WERI-Rb-1 (cell line): ENCODE measurements at places on chromosomes 4 and X.

GRCh38 chr4:88812420-88812819, 114.8 kb upstream of the NAP1L5 start:
- DNase-seq, result no peak

DNA sequence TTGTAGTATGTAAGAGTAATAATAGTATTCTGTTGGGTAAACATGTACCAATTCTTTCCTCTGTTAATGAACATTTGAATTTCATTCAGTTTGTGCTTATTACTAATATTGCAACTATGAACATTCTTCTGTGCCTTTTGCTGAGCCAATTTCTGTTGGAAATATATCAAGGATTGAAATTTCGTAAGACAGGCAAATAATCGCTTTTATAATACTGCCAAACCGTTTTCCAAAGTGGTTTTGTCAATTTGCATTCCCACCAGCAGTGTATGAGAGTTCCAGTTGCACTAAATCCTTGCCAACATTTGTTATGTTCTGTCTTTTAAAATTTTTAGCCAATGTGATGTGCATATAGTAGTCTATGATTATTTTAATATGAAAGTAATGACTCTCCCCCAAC, 38.6 kb downstream of the MAGEB17 start:
- no peak for DNase-seq

GRCh38 chr4:111879539-111879938, 265.7 kb upstream of the FAM241A start:
- DNase-seq, result no peak

DNA sequence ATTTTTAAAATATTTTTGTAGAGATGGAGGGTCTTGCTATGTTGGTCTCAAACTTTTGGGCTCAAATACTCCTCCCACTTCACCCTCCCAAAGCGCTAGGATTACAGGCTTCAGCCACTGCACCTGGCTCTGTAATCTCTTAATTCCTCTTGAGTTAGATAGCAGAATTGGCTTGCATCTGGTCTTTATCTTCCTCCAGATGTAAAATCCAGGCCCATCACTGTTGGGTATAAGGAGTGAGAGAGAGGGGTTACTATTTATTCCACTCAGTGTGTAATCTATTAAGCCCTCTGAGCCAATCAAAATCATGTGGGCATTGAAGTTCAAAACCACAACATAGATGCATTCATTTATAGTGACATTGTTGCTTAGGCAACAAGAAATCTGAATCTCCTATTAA, 33.9 kb downstream of the ANK2 start:
- no peak for DNase-seq

DNA sequence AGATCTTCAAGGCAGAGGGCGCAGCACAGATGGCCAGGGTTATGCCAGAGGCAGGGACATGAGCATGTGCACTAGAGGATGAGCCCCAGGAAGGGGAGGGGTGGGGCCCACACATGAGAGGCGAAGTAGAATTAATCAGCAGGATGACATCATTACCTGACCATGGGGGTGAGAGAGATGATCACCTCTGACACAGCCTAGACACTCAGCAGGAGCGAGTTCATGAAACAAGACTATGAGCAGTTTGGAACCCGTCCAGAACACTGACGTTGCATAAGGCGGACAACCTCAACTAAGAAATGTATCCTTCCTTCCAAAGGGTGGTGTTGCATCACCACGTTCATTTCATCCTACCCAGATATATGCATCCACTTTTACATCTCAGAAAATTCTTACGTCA, 446.7 kb upstream of the TENM3 start:
- peak; percentile 63 for DNase-seq

GRCh38 chr4:105698607-105699006, 9.9 kb downstream of the INTS12 start:
- no peak for DNase-seq

GRCh38 chr4:115090483-115091075, 22.8 kb downstream of the NDST4 start:
- DNase-seq, result no peak

DNA sequence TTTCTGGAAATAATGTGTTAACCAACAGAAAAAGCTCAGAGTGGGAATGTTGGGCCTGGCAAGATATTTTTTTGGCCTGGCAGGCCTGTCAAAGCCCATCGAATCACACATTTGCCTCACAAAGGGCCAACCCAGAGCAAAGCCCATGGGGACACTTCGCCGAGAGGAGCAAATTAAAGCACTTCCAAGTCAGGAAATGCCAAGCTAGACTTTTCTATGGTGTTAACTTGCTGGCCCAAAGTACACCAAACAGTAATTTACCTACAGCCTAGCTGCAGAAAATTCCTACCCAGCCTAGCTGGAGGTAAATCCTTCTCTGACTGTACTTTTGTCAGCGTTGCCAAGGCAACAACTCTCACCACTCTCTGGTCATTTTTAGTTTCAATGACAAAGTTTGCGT, 288.6 kb upstream of the LDB2 start:
- no peak for DNase-seq

DNA sequence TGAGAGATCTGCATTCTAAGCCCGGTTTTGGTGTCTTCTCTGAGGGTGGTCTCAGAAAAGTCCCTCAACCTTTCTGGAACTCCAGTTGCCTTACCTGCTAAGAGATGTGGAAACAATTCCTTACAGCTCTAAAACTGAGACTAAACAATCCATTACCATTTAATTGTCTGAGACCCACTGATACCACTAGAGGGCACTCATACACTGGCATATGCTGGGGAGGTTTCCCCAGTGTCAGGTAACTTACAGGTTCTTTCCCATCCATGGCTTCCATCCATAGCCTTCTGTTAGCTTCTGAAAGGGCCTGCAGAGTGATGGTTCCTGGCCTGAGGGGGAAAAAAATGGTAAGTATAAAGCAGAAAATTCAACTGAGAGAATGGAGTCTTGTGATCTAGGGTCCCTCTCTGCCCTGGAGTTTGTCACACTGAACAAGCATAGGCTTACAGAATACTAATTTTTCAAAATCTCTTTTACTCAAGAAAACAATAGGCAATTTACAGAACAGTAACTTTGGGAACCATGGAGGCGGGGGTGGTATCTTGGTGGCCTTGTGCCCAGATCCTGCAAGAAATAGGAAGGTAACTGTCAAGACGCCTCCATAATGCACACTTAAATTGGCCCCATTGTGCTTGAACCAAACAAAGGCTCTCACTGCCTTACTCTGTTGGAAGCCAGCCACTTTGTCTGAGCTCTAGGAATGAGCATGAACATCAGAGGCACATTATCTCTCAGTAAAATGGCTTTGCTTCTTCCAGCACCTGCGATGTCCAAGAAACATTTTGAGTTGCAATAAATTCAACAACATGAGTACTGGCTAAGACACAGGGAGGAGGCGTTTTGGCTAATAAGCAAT, 236.1 kb downstream of the OPHN1 start:
- peak; percentile 45 for DNase-seq

GRCh38 chr4:147456706-147457105, 24.2 kb upstream of the EDNRA start:
- DNase-seq, result no peak

DNA sequence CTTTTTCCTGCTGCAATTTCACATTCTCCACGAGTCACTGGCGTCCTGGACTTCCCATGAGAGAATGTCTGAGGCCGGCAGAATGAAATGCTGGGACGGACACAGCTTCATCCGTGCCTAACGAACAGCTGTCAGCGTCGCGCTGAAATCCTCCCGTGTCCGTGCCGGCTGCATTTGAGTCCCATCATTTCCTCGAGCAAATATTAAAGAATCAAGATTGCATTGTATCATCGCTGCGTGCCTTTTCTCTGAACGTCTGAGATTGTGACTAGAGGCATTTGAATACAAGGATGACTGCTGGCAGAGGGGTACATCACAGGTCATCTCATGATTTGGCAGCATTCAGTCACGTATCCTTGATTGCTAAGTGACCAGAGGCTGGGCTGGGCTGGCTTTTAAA, 279.9 kb downstream of the ASMT start:
- peak; percentile 24 for DNase-seq

DNA sequence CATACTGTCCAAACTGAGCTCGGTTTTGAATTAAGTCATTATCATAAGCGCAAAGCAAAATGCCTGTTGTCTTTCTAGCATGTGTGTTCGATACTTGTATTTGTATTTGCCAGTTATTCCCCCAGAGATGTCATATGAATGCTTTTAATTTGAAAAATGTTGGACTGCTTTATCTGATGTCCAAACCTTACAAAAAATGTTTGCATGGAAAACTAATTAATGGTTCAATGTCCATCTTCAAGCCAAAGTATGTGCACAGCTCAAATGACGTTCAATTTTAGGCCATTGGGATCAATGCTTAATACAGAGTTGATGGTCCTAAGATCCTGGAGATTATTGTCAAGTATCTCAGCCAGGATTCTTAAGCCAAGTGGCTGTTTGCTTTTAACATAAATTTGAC, 17.2 kb upstream of the HPGDS start:
- no peak for DNase-seq

DNA sequence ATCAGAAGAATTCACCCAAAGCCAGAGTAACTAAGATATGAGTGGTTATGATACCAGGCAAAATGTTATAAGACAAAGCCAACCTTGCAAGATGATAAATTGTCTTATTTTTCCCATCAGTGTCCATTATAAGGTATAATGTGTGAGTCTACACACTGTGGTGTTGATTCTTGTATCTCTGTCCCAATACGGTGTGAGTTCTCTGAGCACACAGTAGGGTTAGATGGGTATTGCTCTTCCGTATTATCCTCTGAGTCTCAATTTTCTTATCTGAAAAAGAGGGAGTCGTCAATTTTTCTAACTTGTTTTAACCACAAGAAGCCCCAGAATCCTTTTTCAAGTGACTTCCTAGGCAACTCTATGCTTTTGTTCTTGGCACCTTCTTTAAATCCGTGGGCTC, 69.9 kb downstream of the HMGB2 start:
- no peak for DNase-seq

- DNase-seq, result no peak
Measured at GRCh38 chr4:24557026-24558025, 27.0 kb downstream of the DHX15 start.

GRCh38 chr4:14434483-14434882, 567.8 kb upstream of the CPEB2 start:
- no peak for DNase-seq

DNA sequence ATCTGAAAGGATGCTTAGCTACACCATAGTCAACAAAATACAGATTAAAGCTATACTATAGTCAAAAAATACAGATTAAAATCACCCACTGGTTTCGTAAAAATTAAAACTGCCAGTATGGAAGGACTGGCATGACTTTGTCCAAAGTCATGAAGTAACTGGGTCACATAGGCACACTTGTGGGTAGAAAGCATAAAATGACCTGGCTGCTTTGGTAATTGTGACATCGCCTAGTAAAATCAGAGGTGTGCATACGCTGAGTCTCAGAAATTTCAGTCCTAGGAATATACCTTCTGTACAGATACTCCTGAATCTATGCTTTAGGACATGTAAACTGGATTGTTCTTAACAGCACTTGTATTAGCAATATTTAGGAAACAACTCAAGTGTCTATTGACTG, 28.1 kb downstream of the CLNK start:
- DNase-seq, result no peak

- no peak for DNase-seq
Measured at GRCh38 chr4:87054900-87055299, 120.1 kb downstream of the AFF1 start.

DNA sequence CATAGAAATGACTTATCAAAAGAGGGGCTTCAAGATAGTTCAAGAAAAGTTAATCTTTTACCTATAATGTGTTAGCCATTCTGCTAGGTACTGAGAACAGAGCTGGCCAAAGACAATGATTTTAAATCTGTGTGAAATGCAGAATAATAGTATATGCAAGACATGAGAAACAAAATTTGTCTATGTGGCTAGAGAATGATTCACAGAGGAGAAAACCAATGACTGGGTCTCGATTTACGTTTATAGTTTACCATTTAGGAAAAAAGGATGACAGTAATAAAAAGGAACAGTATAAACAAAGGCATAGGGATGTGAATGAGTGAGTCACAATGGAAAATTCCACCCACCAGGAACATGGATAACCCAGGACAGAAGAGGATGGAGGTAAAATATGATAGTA, 31.9 kb downstream of the NPFFR2 start:
- DNase-seq, result no peak

DNA sequence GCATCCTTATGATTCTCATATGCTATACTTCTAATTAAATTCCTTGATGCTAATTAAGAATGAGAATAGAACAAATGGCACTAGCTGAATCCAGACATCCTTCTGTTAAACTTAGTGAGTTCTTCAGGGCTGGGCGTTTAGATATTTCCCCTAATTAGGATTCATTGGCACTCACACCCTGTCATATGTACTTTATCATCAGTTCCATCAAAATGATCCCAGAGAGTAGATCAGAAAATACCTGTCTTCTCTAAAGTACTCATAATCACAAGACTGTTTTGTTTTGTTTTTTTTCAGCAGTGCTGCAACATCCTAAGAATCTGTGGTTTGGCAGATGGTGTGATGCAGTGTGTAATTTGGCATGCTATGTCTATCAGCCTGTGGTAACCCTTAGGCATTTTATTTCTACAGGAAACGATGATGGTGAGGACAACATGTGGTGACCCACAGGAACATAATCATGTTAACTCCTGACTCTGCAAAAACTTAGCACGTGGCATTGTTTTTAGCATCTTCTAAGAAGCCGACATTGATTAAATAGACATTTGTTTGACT, 2528.4 kb downstream of the ARAP2 start:
- no peak for DNase-seq

- DNase-seq, result no peak
Measured at GRCh38 chrX:21735038-21735767, 22.7 kb downstream of the SMPX start.

- DNase-seq, result no peak
Measured at GRCh38 chr4:150619042-150619441, 37.1 kb downstream of the MAB21L2 start.

DNA sequence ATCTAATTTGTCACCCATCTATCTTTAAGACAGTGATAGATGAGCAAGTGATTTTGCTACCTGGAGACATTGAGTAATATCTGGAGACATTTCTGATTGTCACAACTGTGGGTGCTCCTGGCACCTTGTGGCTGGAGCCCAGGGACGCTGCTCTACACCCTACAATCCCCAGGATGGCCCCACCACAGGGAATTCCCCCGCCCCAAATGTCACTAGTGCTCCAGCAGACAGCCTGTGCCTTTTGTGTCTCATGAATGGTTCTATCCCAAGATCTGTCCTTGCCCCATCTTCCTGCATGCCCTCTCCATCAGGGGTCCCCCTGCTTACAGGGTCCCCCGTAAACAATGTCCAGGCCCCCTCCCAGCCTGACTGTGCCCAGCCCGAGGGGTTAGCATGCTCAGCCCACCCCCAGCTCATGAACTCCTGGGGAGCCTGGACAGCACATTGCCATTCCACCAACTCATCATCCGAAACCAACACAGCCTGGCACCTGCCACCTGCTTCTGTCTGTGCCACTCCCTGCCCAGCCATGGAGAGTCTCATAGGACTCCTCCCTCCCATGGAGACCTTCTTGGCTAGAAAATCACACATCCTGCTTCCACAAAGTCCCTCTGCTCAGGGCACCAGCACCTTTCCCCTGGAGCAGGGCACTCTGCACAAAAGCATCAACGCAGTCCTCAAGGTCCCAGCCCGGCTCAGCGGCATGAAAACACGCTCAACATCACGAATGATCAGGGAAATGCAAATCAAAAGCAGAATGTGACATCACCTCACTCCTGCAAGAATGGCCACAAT, 5.7 kb downstream of the P2RY8 start:
- no peak for DNase-seq

DNA sequence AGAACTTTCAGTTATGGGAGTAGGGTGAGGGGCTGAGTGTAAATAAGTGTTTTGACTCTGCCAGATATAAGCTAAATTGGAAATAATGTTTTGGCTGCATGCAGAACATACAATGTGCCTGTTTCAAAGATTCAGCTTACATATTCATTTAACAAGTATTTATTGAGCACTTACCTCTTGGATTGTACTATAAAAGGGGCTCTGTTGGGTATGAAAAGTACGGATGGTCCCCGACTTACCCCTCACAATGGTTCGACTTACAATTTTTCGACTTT, 799 bp upstream of the AIFM1 start:
- DNase-seq, result no peak
